ENCODE measurements at places on chromosomes 3 and 15.

DNA sequence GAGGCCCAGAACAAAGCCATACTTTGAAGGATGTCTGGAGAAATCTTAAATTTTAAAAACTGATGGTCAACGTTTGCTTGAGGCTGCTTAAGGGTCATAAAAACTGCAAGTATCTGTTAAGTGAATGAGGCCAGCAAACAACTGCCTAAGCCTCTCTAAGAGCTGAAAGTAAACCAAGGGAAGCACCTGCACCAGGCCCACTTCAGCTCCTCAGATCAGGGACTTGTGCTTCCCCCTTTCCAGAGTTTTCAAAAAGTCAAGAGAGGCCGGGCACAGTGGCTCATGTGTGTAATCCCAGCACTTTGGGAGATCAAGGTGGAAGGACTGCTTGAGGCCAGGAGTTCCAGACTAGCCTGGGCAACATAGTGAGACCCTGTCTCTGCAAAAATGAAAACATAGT, 9.1 kb downstream of the FBXL22 start:
- no peak for DNase-seq

DNA sequence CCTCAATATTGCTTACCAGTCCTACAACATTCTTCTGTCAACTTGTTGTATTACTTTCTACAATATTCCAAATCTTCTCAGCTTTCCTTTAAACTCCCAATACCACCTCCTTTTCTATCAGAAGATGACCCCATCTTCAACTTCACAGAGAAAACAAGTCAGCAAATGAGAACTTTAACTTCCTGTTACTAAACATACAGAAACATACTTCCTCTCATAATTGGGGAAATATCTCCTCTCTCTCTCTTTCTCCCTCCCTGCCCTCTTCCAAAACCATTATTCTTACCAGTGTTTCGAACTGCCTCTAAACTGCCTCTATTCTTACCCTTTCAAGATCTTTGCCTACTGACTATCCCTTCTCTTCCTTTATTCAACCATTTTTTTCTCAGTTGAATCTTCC, 1.8 kb upstream of the SNAP23 start:
- no peak for DNase-seq

DNA sequence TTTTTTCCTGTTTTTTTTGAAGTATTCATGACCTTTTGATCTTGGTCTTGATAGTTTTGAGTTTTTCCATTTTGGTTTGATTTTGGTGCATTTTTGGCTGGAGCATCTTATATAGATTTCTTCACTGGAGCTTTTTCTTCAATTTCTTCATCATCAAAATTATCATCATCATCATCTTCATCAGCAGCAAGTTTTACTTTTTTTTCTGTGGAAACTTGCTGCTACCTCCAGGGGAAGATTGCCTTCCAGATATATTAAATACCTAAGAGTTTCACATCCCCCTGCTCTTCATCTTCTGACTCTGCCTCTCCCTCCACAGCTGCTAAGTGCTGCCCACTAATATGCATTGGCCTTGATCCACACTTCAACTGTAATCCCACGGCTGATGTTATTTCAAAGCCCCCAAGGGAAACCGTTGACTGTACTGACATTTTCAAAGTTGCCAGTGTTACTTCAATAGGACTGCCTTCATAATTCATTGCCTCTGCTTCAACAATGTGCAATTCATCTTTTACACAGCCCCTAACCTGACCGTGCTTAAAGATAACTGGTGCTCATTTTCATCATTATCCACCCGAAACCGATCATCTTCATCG, 151.7 kb downstream of the NR1D2 start:
- peak; percentile 47 for DNase-seq

GRCh38 chr15:99402014-99402729, 150.9 kb downstream of the LRRC28 start:
- DNase-seq: no peak

DNA sequence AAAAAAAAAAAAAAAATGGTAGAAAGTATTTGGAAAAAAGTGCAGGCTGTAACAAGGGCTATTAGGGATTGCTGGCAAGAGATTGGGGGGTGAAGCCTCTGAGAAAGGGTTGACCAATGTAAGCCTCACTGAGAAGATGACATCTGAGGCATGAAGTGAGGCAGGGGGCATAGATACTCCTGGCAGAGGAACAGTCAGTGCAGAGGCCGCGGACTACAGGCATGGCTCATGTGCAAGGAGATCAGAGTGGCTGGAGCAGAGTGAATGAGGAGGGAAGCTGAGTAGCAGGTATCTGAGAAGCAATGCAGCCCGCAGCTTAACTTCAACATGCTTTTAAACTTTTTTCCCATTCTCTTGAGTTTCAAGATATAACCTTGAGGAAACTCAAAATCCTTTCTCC, 5.4 kb downstream of the FBXL22 start:
- DNase-seq: no peak

DNA sequence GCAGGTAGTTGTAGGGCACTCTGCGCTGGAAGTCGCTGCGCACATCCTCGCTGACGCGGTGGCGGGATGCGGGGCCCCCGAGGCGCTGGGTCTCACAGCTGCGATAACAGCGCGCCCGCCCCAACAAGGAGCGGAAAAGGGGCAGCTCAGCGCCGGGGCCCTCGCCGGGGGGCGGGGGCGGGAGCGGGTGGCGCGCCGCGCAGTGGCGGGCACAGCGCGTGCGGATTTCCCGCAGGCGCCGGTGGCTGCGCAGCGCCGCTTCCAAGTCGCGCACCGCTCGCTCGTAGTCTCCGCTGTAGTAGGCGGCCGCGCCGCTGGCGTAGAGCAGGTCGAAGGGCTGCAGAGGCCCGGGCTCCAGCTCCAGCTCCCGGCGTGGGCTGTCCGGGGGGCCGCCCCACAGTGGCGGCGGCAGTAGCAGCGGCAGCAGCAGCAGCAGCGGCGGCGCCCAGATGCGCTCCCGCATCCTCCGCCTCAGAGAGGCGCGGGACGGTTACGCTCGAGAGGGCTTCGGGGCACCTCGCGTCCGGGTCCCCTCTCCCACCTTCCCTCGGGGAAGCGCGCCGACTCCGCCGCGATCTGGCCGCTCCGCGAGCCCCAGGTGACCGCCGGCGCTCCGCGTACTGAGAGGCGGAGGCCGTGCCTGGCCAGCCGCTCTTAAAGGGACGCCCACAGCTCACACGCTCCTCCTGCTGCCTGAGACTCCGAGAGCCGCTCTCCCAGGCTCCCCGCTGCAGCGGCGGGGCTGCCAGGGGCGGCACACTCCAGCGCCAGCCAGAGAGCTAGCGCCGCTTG, at the start of gene P3H2:
P3H2 (minus strand) TSS at position 629 of the 792 bp plus-strand sequence; CDS start at position 463, 166 bp downstream.
- peak; percentile 93 for DNase-seq

GRCh38 chr3:107001635-107002034, 375.6 kb upstream of the CCDC54 start:
- no peak for DNase-seq

DNA sequence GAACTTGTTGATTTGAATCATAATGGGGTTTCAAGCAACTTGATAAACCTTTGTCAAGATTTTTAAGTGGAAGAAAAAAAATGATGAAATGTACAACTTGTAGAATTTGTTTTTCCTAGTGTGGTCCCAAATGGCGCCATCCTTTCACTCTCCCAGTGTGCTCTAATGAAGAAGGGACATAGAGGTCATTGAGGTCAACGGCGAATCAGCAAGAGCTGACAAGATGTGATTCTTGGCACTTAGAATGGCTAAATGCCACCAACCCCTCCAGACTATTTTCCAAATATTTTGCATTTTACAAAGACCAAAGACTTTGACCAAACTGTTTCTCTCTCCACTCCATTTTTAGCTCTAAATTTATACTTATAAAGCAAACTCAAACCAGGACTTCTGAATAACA, 320.2 kb upstream of the MME start:
- DNase-seq: peak; percentile 45

GRCh38 chr3:52373676-52374075, 57.6 kb downstream of the DNAH1 start:
- peak; percentile 37 for DNase-seq

DNA sequence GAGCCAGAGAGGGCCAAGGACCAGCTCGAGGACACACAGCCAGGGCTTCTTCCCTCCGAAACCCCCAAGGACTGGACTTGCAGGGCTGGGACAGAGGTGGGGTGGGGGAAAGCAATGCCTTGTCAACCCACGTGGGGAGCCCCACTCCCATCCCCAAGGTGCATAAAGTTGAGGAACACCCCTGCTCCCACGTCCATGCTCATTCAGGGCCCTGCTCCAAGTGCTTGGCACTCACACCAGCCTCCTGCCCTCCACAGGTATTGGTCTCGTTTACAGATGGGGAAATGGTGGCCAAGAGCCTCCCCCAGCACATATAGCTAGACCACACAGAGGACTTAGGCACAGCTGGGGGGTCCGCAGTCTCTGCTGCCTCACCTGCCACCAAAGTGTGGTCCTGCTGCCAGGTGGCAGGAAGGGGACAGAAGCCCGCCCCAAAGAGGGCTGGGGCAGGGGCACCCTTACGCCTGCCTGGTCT, 50.5 kb upstream of the CSPG4 start:
- no peak for DNase-seq

DNA sequence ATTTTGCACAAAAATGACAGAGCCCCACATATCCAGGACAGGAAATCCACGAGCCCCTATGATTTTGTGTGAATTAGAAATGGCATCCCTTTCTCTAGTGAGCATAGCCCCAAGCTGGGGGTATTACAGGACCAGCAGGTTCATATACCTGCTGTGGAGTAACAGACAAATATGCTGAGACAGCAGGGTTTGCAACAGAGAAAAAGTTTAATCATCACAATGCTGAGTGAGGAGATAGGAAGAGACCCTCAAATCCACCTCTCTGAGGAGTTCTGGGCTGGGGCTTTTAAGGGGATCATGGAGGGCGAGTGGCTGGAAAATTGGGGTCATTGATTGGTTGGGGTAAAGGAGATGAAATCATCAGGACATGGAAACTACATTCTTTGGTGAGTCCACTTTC, 8.4 kb upstream of the MYZAP start:
- DNase-seq: no peak

DNA sequence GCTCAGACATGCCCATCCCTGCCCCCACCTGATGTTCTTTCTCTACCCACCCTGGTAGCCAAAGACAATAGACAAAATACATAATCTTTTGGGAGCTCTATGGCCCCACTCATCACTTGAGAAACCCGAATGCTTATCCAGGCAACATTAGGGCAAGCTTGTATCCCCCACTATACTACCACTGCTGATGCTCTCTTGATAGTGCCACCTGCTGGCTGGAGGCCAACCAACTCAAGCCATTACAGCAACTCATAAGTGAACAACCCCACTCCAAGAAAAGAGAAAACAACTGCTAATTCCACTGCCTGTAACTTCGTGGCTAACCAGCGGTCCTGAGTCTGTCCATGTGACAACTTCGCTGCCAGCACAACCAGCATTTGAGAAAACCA, 342.5 kb upstream of the TGFBR2 start:
- no peak for DNase-seq

GRCh38 chr3:50519471-50520089, 16.1 kb upstream of the CACNA2D2 start:
- DNase-seq: peak; percentile 31

GRCh38 chr3:154864947-154865346, 215.2 kb upstream of the MME start:
- DNase-seq: no peak

- no peak for DNase-seq
These were observed 39.0 kb downstream of the CFAP100 start for GRCh38 chr3:126433496-126434263.

- DNase-seq: no peak
These were observed 88.1 kb downstream of the VPS8 start for GRCh38 chr3:184899953-184900595.

- DNase-seq: no peak
These were observed 56.8 kb downstream of the STARD9 start for GRCh38 chr15:42632105-42632675.

DNA sequence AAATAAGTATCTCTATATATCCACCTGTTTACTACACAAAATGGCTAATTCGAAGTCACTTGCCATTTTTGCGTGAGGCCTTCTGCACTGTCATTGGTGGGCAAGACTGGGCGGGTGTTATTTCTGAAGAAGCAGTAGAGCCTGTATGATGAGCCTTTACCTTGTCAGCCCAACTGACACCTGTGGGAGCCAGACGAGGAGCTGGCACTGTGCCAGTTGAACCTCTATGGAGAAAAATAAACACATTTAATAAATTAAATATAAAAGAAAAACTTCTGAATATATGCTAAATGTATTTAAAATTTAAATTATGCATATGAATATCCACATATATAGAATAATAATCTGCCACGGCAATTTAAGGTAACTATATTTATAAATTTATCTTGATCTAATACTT, 109.9 kb downstream of the SCAPER start:
- no peak for DNase-seq

DNA sequence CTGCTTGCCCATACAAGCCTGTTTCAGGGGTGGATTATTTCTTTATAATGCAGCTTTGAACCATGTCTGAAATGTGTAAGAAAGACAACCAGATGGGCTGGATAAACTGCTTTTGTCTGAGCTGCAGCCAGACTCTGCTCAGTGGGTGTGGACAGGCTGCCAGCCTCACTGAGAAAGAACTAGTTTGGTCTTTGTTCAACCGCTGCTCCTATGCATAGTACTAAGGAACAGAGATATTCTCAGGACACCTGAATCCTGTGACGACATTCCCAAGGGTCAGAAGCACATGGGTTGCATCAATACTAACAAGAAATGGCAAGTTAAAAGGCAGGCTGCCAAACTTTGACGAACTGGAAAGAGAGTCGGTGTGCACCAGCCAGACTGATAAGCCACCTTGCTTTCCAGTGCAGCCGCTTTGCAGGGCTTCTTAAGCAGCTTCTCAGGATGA, 57.2 kb downstream of the PLD1 start:
- no peak for DNase-seq

DNA sequence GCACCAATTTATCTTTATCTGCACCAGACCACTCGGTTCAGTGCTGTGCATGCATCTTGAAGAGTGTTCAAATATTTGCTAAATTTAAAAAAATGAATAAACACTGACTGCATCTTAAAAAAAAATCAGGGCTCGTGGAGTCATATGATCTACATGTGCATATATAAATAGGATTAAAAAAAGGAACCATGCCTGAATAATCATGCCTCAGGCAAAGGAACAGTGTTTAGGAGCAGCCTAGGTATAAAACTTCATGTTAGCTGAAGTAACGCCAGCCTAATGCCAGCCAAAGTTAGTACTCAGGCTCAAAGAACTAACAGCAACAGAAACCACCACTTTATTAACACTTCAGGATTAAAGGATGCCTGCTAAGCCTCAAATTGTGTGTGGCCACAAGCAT, 9.5 kb downstream of the ABCC5 start:
- DNase-seq: no peak

GRCh38 chr3:25585361-25586166, 79.1 kb downstream of the TOP2B start:
- no peak for DNase-seq

DNA sequence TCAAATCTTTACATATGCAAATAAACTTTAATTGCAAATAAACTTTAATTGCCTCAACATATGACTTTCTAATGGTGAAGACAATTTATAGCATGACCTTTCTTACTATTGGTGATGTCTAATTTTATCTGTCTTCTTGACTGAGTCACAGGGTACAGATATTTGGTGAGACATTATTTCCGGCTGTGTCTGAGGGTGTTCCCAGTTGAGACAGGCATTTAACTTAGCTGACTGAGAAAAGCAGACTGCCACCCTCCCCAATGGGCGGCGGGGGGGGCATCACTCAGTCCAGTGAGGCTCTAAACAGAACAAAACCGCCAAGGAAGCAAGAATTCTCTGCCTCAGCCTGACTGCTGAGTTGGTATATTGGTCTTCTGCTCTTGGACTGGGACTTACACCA, 160.0 kb downstream of the TBL1XR1 start:
- DNase-seq: no peak

GRCh38 chr3:151386056-151386455, 1.5 kb upstream of the P2RY12 start:
- DNase-seq: peak; percentile 42

All from fibroblast of upper back skin (primary cell).